ENCODE measurements at places on chromosomes 3 and 15. TPM values are rescaled to one million over a fixed set of nuclear protein-coding genes. Genes with fewer than 3 reads are reported as not detected.

Gene SPATA12
- not detected for polyA plus RNA-seq

- DNase-seq, result no peak
These were observed 71.0 kb downstream of the ADAMTS7 start for GRCh38 chr15:78739996-78740903.

GRCh38 chr15:69664572-69665571, 212.3 kb downstream of the RPLP1 start:
- no peak for DNase-seq

- peak; percentile 89 for DNase-seq
These were observed 18.8 kb upstream of the CHD2 start for GRCh38 chr15:92881211-92881754.

GRCh38 chr3:176926688-176927087, 270.6 kb downstream of the TBL1XR1 start:
- no peak for DNase-seq
